Activated CD4-positive, alpha-beta T cell treated with anti-CD3 and anti-CD28 coated beads for 24 hours (primary cell): ENCODE measurements at places on chromosomes 11 and 22.

- DNase-seq = no peak
These were observed 42.9 kb downstream of the PC start for GRCh38 chr11:66915046-66915832.

GRCh38 chr22:19644314-19645223, 69.7 kb upstream of the SEPTIN5 start:
- DNase-seq = no peak

DNA sequence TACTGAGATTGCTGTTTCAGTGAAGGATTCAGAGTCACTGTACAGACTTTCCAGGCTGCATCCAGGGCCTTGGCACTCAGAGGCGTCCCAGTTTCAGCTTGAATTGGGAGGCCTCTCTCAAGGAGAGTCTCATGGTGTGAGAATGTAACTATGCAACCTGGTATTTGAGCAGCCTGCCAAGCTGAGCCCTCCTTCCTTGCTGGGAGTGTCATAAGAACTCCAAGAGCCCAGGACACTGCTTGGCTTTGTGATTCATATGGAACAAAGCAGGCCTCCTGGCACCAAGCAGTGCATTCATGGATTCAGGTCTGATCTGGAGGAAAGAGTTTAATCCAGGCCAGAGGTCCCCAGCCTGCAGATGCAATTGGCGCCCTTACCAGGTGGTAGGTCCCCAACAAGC, 171.7 kb downstream of the DBX1 start:
- DNase-seq = no peak

GRCh38 chr11:120146413-120147093, 8.6 kb upstream of the TRIM29 start:
- DNase-seq = no peak

GRCh38 chr11:104164028-104164520, at the start of gene PDGFD:
PDGFD (minus strand) TSS chr11:104164147.
- no peak for DNase-seq

DNA sequence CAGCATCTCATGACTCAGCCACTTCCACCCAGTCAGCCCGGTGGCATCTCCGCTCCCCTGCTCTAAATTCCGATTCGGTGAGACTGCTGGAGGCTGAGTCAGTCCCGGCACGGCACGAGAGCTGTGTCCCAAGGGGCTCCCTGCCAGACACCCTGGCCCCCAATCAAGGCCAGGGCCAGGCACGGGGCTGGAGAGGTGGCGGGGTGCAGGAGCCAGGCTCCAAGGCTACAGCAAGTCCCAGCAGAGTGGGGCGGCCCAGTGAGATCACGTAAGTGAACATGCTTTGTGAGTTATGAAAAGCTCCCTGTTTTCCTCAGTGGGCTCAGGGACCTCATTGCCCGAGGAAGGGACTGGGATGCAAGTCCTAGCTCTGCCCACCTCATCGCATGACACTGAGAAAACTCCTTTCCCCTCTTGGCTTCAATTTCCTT, 3.0 kb downstream of the C11orf68 start:
- no peak for DNase-seq

DNA sequence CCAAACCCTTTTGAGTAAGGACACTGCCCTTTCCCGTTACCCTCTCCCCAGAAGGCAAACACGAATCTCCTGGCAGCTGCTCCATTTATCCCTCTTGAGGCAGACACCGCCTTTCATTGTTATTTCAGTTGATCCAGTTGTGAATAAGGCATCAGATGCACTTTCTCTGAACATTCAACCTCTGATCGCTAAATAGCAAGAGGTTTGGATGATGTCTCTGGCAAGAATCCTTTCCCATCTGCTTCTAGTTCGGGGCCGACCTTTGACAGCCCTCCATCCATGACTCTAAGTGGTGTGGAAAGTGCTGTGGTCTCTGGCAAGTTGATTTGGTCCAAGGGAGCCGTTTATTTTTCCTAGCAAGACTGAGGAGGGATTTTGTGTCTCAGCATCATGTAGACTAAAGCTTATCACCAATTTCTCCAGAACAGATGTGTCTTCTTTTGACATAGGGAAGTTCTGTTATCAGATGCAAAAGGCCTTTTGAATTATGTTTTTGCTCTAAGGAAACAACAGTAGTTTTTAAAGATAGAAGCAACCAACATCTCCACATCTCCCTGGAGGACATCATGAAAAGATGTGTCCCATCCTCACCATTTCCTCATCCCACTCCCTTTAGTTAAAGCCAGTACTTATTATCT, 123.6 kb downstream of the CCDC34 start:
- DNase-seq = no peak

DNA sequence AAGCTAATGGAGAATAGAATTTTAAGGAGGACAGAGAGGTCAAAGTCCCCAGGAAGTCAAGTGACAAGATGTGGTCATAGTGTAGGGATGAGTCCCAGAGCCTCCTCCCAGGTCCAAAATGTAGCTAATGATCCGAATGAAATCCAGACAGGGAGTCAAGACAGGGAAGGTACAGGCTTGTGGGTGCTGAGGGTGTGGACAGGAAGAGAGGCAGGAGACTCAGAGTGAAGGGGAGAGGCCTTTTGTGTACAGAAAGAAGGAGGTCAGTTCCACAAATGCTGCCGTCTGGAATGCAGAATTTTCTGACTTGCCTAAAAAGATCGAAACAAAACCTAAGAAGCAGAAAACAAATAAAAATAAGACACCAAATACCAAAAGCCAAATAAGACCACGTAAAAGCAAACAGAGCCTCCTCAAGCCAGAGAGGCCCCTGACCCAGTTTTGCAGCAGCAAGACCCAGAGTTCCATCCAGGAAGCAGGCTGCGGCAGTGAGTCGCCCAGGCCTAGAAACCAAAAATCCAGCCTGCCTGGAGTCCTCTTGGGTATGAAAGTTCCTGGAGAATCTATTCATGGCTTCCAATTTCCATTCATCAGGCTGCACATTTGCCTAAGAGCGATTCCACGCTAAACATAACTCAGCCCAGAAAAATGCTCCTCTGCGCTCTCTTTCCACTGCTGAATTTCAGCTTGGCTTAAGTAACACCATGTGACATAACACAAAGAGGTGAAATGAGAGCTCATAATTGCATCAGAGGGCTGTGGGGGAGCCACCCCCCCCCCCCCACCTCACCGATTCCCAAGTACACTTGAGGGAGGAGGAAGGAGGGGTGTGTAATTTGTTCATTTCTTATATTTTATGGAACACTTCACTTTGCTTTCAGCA, 71.2 kb downstream of the KIRREL3 start:
- no peak for DNase-seq

DNA sequence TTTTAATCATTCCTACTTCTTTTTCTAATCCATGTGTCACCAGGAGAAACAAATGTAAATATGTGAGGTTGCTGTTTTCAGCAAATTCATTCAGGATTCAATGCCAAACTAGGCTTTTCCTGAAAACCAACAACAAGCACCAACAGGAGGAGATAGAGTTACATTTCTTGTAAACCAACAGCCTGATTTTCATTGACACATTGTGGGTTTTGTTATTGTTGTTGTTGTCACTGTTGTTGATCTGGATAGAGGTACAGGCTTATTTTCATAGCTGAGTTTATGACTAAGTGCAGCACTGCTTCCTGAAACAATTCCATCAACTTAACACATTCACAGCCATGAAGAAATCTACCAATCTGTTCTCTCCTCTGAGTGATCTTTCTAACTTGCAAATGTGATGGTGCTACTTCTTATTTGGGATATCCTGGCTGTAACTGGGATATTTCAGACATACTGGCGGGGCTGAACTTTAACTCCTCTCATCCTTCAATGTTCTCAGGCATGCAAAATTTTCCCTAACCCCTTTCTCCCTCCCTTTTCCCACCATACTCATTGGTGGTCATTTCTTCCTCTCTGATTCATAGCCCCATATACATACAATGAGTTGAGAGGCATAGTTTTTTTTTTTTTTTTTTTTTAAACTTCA, 65.5 kb downstream of the ME3 start:
- no peak for DNase-seq

DNA sequence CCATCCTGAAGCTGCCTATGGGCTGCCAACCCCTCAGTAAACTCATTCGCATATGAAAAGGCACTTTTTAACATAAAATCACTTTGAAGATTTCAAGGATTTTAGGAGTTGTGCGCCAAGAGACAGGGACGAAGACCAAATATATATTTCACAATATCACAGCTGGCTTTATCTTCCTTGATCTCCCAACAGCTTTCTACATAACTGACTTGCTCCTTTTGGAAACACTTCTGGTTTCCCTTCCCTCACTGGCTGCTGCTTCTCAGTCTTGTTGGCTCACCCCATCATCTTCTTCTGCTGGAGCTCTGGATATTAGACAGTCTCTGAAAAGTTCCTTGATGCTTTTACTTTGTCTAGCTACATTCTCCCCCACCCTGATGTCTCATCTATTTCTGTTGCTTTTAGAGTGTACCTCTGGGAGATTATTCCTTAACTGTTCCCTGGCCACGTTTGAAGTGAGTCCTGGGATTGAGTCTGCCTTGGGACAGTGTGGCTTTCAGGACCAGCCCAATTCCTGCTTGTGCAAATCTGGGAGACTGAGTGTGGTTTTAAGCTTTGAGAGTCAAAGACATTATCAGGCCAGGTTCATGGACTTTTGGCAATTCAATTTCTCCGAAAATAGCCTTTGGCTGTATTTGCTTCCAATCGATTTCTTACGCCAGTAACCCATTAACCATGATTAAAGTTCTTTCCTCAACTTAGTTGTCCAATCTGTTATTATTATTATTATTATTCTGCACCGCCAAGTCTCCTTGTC, 30.9 kb upstream of the NNMT start:
- no peak for DNase-seq

GRCh38 chr11:116130122-116130521, 625.9 kb upstream of the CADM1 start:
- DNase-seq = no peak

- DNase-seq = no peak
These were observed 2.0 kb downstream of the SERPINH1 start for GRCh38 chr11:75563978-75564552.
